Foreskin keratinocyte (primary cell): ENCODE measurements at places on chromosomes 12 and 14.

- no peak for DNase-seq
These were observed 57.0 kb downstream of the CATSPERB start for GRCh38 chr14:91674911-91675310.

GRCh38 chr12:44021471-44021971, 185.6 kb downstream of the TMEM117 start:
- DNase-seq, result no peak

- DNase-seq, result no peak
These were observed 524 bp upstream of the P2RX2 start for GRCh38 chr12:132617822-132618682.

DNA sequence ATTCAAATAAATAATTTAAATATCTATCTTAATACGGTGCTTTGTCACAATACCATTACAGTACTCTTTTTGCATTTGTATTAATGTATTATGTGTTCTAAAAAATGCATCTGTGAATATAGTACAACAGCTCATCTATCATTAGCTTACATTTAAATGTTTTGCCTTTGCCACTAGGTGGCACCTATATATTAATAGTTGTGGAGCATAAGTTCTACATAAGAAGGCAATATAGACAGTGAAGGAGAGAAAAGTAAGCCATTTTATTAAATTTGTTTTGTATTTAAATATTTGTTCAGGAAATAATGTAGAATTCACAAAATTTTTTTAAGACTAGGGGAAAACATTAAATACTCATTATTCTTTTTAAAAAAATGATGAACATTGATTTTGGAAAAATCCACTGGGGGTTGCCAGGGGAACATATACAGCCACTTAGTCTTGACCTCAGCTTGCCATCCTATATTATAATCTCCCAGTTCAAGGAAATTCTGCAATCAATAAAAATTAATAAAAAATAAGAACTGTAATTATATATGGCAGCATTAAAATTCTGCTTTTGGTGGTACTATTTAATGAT, 9.8 kb downstream of the CCER1 start:
- no peak for DNase-seq

- DNase-seq, result no peak
These were observed 11.0 kb upstream of the P2RX4 start for GRCh38 chr12:121198949-121199348.
